GM12878 (cell line): ENCODE measurements at places on chromosomes 7 and 10.

GRCh38 chr10:47094636-47095035 lies 183.4 kb downstream of the PTPN20 start:
- no peak for DNase-seq

DNA sequence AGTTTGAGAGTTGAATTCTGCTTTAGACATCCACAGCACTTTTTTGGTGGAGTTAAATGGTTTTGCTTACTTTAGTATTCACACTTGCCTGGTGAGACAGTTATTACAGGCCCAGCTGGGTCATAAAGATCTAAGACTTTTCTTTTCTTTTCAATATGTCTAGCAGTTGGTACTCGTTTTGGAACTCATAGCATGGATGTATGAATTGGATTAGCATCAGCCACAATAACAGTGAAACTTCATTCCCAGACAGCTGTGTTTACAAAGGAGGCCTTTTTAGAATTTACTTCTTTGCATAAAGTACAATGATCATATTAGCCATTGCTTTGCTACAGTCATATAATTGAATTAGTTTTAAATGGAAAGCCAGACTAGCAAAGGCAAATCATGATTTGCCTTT lies 168.4 kb upstream of the DKK1 start:
- DNase-seq = no peak

DNA sequence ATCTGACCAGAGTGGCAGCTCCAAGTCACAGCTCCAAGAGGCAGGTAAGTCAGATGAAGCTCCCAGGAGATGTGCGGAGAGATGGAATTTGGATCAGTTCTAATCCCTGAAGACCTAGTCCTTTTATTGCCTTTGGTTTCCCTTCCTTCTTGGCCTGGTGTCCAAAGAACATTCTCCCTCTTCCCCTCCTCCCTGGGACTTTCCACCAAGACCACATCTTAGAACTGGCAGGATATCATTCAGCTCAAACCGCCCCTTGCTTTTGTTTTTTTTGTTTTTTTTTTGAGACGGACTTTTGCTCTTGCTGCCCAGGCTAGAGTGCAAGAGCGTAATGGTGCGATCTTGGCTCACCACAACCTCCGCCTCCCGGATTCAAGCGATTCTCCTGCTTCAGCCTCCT lies 190.8 kb downstream of the GFRA1 start:
- DNase-seq = no peak

- DNase-seq = no peak
These were observed 170.0 kb downstream of the ELAPOR2 start for GRCh38 chr7:86889501-86889900.

DNA sequence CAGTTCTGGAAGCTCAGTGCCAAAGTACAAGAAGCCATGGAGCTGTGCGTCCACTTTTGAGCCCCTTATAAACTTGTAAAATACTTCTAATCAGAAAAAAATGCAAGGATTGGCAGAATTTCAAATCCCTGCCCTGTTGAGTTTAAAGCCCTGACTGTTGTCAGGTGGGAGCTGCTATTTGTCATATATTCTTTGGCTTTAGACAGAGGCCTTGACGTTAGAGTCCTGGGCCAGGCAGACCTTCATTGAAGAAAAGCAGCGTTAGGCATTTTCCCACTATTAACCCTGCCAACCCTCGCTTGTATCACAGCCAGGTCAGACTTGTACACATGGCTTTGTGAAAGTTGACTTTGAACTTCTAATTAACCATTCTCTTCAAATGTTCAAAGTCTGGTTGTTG lies 155.4 kb downstream of the TWIST1 start:
- DNase-seq = no peak

DNA sequence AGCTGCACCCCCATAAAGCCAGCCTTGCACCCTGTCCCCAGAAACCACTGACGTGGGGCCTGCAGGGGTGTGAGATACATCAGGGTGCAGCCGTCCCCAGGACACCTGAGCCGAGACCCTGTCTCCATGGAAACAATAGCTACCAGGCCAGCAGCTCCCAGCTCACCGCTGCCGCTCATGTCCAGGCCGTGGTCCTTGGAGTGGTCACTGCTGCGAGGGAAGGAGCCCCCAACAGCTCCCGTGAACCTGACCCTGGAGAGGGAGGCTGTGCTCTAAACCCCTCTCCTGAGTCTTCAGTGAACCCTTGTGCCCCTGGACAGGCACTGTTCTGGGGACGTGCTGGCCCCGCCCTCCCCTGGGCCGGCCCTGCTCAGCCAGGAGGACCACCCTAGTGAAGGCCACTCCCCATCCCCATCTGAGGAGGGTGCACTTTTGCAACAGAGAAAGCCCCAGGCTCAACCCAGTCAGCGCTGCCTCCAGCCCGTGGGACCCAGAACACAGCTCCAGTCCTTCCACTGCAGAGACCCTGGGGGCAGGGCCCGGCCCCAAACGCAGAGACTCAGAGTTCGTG lies 19.6 kb upstream of the INPP5A start:
- no peak for DNase-seq

GRCh38 chr10:125881192-125881591 lies at the start of gene DHX32:
DHX32 (minus strand) TSS chr10:125881292; CDS start chr10:125880824, 468 bp downstream.
- DNase-seq = no peak

DNA sequence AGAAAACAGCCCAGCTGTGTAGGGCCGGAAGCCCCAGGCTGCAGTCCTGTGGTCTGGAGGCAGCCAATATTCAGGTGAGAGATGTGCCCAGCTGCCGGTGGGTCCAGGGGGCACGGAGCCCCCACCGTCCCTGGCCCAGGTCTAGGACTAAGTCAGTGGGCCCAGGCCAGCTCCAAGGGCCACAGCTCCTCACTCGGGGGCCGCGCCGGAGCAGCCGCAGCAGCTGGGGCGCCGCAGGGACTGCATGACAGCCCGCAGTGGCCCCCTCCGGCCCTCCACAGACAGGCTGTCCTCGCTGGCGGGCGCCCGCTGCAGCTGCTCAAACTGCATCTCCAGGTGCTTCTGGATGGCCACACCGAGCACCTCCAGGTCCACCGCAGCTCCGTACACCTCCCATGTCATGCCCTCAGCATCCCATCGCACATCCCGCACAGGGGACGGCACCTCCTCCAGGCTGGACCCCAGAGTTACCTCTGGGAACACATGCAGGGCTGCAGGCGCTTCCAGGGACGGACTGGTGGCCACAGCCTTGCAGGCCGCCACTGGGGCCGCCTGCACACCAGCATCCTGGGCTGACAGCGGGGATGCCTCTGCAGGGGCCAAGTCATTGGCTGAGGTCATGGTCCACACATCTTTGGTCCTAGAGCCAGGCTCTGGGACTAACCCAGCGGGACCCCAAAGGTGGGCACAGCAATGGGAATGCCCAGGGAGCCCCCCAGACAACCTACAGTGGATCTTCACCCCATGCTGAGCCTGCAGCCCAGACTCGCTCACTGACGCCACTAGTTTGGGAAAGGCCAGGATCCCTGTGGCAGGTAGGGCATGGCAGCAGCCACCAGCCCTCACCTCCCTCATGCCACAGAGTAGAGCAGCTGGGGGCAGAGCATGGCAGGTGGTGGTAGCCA lies 7.0 kb downstream of the GPRIN2 start:
- DNase-seq = no peak

DNA sequence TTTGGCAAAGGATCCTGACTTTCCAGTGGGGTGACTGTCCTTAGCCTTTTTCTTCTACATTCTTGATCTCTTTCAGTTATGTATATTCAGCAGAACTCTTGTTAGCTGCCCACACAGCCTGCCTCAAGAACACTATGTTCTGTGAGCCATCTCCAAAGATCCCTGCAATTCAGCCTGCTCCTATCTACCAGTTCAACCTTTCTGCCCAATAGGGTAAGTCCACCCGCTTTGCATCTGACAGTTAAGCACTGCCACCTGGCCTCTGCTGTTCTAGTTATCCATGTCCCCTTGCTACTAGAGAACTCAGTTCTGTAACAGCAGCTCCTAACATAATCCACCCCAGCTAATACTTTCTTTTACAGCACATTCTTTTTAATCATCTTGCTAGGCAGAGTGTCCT lies 13.5 kb downstream of the OR9A2 start:
- DNase-seq = no peak

GRCh38 chr10:126393076-126393475 lies 4.8 kb upstream of the ADAM12 start:
- DNase-seq = no peak
